ENCODE measurements at places on chromosomes 13 and 19. TPM values are rescaled to one million over a fixed set of nuclear protein-coding genes. Genes with fewer than 3 reads are reported as not detected.

Gene CKAP2
- 119 TPM for total RNA-seq

Gene NCCRP1
- not detected for total RNA-seq

Gene IFNL1
- total RNA-seq: not detected

Gene KLK14
- 0.67 TPM for total RNA-seq

Gene MAP3K10
- 15.7 TPM for total RNA-seq

Gene ZNF154
- 5.8 TPM for total RNA-seq

Gene S1PR2
- 6.5 TPM for total RNA-seq

Gene LYPD3
- 0.73 TPM for total RNA-seq

Gene SHISA2
- 0.32 TPM for total RNA-seq

Gene CALR
- 779 TPM for total RNA-seq

Gene TEX101
- not detected for total RNA-seq

Gene KIR2DL3
- total RNA-seq: not detected

Gene RFPL4A
- not detected for total RNA-seq

Gene FCHO1
- total RNA-seq: 84.1 TPM

Gene BCL2L12
- 73.9 TPM for total RNA-seq

Gene LPAR6
- total RNA-seq: 56.7 TPM

Gene LYL1
- 2.5 TPM for total RNA-seq

Gene GGN
- not detected for total RNA-seq

Gene CD209
- not detected for total RNA-seq

Gene CRLF1
- total RNA-seq: not detected

Gene OBI1
- 22.2 TPM for total RNA-seq

Gene SYNGR4
- total RNA-seq: not detected

Gene CASP14
- not detected for total RNA-seq

Gene TSC22D1
- total RNA-seq: 13.6 TPM

Gene TMEM59L
- not detected for total RNA-seq

Gene SH3GL1
- 68.2 TPM for total RNA-seq
